ENCODE measurements at places on chromosomes 7 and 10. TPM values are rescaled to one million over a fixed set of nuclear protein-coding genes. Genes with fewer than 3 reads are reported as not detected.

GRCh38 chr7:151790830-151791620 is 85.9 kb downstream of the PRKAG2 start:
- DNase-seq, result no peak

DNA sequence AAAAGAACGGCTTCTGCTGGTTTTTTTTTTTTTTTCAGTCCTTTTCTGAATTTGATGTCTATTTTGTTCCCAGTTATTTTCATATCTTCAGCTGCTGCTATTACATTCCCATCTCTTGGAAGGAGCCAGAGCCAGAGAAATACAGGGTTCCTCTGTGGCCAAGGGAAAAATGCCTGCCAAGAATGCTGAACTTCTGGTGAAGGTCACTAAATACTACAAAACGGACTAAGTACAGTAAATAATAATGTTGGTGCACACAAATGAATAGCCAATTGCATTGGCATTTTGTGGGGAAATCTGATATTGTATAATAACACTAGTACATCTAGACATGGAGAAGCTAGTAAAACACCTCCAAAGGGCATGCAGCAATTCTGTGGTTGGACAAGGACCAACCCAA is 56.3 kb upstream of the ZEB1 start:
- peak; percentile 39 for DNase-seq

GRCh38 chr7:106895246-106895864 is 30.3 kb downstream of the PIK3CG start:
- DNase-seq, result no peak

DNA sequence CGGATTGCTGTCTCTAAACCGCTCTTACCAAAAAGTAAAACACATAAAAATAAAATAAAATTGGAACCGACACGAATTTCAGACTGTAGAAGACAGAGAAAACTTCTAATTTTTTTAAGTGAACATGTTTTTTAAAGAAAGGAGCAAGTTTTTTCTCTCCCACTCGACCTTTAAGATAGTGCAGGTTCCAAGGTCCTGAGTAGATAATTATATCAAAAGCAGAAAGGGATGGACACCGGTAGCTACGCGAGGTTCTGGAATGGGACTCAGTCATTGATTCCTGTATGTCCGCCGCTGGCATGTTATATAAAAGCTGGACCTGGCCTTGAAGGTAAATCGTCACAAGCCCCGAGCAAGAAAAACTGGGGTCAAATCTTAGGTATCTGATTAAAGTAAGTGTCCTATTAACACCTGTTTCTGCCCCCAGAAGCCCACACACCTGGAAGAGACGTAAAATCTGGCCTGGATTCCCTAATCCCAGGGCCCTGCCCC is 462 bp upstream of the CISD1 start:
- DNase-seq, result no peak

GRCh38 chr10:110307805-110308204 is 3.1 kb upstream of the SMNDC1 start:
- DNase-seq, result no peak

- DNase-seq, result no peak
Measured at GRCh38 chr10:62842983-62843382, 26.8 kb upstream of the EGR2 start.

The CDK1 gene
- 5.4 TPM for total RNA-seq

The PDE6C gene
- not detected for total RNA-seq

The C7orf33 gene
- total RNA-seq, result not detected

Measured in adrenal gland (tissue), 19 donors.